ENCODE measurements at places on chromosomes 2 and 18. TPM values are rescaled to one million over a fixed set of nuclear protein-coding genes. Genes with fewer than 3 reads are reported as not detected.

MAPK4 gene
- 0.29 TPM for total RNA-seq

DNA sequence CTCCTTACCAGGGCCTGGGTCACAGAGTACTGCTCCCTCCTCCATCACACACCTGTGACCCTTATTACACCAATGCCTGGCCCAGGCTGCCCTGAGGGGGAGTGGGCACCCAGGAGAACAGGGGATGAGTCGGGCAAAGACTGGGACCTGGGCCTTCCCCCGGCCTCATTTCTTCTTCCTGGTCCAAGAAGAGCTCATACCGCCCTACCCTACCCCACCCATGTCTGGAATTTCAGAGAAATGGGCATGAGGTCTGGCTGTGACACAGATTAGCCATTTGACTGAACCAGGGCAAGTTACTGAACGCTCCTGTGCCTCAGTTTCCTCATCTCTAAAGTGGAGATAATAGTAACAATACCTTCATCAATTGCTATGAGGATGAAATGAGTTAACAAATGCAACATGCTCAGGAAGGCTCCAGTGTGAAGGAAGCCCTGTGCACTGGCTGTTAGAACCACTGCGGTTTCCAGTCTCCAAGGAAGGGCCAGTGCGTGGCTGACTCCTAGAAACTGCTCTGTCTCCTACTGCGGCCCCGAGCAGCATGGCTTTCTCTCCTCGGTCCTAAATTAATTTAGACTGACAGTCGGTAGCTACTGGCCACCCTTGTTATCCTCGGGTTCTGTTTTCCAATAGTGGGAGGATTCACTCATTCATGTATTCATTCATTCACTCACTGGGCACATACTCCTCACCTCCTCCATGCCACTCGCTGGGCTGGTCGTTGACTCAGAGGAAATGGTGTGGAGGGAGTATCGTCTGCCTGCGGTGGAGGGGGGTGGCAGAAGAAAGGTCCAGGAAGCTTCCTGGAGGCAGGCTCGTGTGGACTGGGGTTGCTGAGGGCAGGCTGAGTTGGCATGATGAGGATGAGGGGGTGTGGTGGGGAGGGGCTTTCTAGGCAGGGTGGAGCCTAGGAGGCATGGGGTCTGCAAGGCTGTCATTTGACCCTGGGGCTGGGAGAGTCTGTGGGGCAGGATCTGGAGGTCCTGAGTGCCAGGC, 175.6 kb downstream of the GLI2 start:
- no peak for DNase-seq

GRCh38 chr2:38030635-38031355, 45.2 kb downstream of the CYP1B1 start:
- DNase-seq: no peak

OTOF gene
- total RNA-seq: 0.85 TPM

GBX2 gene
- not detected for total RNA-seq

GPR17 gene
- total RNA-seq: 0.22 TPM

HNMT gene
- total RNA-seq: 74.2 TPM

GRCh38 chr2:240013343-240013742, 11.8 kb downstream of the NDUFA10 start:
- no peak for DNase-seq

GRCh38 chr2:105410554-105410953, 11.7 kb upstream of the FHL2 start:
- DNase-seq: no peak

DNA sequence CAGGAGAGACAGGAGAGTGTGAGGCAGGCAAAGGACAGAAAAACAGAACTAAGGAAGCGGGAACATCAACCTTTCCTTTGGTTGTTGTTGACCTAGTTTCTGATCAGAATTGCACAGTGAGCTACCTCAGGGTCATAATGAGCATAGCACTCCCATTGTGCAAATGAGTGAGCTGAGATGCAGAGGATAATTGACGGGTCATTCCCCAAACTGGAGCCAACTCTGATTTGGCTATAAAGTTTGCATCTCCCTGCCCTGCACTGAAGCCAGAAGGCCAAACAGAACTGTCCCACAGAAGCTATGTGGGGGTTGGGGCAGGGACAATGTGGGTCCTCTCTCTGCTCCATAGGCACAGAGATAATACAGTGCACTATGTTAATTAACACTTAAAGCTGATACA, 105.6 kb upstream of the KLHL14 start:
- DNase-seq: no peak

DNA sequence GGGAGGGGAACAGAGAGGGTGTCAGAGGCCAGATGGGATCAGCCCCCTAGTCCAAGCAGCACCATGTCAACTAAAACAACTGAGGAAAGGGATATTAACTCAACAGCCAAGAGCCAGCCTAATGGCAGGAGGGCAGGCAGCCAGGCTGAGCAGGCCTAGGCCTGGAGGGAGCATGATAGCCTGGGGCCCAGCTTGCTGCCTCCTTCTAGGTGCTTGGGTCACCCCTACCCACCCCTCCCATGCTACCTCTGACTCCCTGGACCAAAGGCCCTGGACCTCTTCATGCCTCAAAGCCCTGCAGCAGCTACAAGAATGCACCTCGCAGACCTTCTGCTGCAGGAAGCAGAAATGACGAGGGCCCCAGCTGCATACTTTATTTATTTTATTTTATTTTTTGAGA, 22.1 kb upstream of the TNS1 start:
- peak; percentile 35 for DNase-seq

GRCh38 chr2:129678751-129679150, 300.7 kb upstream of the RAB6C start:
- no peak for DNase-seq
